H1 (cell line): ENCODE measurements at places on chromosomes 12 and 14. TPM values are rescaled to one million over a fixed set of nuclear protein-coding genes. Genes with fewer than 3 reads are reported as not detected.

The NRL gene
- 1.1 TPM in 2 replicates for total RNA-seq

DNA sequence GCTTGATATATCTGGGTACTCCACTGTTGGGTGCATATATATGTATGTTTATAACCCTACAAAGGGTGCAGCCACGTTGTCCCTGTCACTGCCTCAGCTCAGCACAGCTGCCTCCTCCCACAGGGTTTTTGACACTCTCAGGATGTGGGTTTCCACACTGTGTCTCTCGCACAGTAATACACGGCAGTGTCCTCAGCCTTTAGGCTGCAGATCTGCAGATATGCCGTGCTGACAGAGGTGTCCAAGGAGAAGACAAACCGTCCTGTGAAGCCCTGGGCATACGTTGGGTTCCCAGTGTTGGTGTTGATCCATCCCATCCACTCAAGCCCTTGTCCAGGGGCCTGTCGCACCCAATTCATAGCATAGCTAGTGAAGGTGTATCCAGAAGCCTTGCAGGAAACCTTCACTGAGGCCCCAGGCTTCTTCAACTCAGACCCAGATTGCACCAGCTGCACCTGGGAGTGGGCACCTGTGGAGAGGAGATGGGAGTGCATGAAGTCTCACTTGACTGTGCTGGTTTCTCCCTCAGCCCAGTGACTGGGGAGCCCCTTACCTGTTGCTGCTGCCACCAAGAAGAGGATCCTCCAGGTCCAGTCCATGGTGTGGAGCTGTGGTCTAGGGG, 498.7 kb downstream of the TMEM121 start:
- no peak for DNase-seq
- H3K27me3 ChIP-seq, result no peaks in the 10 kb centered on the region
- no peak overlapping the region for H3K27ac ChIP-seq
- H3K4me1 ChIP-seq, result no peaks in the 10 kb centered on the region
- H3K4me3 ChIP-seq, result no peak overlapping the region

DNA sequence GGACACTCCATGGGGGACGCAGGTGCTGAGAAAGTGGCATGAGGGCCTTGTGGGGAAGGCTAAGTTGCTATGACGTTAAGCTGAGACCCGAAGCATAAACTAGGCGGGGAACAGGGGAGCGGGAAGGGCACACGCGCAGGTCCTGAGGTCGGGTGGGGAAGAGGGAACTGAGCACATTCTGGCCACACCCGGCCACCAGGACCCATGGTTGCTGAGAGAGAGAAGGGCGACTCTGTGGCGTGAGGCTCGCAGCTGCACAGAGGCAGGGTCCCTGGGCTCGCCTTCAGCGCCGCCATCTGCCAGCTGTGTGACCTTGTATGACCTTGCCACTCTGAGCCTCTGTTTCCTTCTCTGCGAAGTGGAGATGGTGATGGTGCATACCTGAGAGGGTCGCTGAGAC, 182.5 kb downstream of the PHETA1 start:
- no peak overlapping the region for H3K27ac ChIP-seq
- H3K27me3 ChIP-seq, result no peaks in the 10 kb centered on the region
- no peaks in the 10 kb centered on the region; the same call in 1 of the 2 replicates for H3K4me1 ChIP-seq
- DNase-seq, result no peak
- H3K4me3 ChIP-seq, result no peak overlapping the region
- no peaks in the 10 kb centered on the region for H3K36me3 ChIP-seq

- no peak overlapping the region for H3K4me3 ChIP-seq
- H3K36me3 ChIP-seq, result peaks cover 13% of the 10 kb centered on the region
- DNase-seq, result no peak
- no peaks in the 10 kb centered on the region for H3K4me1 ChIP-seq
Observed at GRCh38 chr12:124007826-124008570, 35.0 kb downstream of the ZNF664 start.

DNA sequence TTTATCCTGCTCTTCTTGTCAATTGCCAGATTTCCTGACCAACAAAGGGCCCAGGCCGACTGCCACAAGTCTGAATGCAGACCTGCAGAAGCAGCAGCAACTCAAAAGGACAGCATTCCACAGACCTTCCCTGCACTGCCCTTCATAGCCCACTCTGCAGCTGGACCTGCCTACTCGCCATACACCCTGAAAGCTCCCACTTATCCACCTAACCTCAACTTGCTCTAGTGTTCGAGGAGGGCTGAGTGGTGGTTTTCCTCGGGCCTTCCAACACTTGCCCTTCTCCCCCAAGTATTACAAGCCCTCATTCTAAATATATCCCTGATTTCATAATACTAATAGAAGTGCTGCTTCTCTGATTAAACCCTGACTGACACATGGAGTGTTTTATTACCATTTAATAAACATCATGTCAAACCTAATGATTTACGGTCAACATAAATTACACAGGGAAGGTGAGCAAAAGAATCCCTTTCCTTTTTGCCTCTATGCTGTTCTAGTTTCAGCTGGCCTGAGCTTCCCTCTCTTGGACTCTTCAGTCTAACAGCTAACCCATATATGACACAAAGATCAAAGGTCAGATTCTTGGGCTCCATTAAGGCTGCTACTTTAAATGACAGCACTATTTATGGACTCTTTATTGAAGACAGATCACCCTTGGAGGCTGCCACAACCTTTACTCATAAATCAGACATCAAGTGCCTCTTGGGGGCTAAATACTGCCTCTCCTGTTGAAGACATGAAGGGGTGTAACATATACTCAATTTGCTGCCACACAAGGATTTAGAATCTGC, 1546.9 kb upstream of the TMEM132C start:
- peaks cover 1% of the 10 kb centered on the region; the same call in 1 of the 2 replicates for H3K27me3 ChIP-seq
- H3K4me1 ChIP-seq, result no peaks in the 10 kb centered on the region
- no peak overlapping the region for H3K4me3 ChIP-seq
- H3K27ac ChIP-seq, result no peak overlapping the region
- H3K36me3 ChIP-seq, result no peaks in the 10 kb centered on the region
